ENCODE measurements at places on chromosomes 2 and 18. TPM values are rescaled to one million over a fixed set of nuclear protein-coding genes. Genes with fewer than 3 reads are reported as not detected.

DNA sequence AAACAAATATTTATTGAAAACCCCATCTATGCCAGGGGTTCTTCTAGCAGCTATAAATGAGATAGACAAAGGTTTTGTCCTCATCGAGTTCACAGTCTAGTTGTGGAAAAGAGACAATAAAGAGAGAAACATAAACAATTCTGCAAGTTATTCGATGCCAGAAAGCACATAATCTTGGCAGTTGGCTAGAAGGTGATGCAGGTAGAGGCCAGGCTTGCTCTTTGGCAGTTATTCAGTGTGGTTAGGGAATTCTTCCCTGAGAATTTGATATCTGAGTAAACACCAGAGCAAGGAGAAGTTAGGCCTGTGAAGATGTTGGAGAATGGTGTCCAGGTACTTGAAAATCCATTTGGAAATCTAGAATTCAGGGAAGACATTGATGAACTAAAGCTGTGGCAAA is 547.4 kb downstream of the SLC4A3 start:
- no peak for DNase-seq

FEV gene
- polyA plus RNA-seq = not detected

- peak; percentile 91 for DNase-seq
Measured at GRCh38 chr2:37827911-37828511, 97.1 kb upstream of the RMDN2 start.

- DNase-seq = no peak
Measured at GRCh38 chr2:16186661-16187481, 246.5 kb downstream of the MYCN start.
